ENCODE measurements at places on chromosomes 7 and 10.

DNA sequence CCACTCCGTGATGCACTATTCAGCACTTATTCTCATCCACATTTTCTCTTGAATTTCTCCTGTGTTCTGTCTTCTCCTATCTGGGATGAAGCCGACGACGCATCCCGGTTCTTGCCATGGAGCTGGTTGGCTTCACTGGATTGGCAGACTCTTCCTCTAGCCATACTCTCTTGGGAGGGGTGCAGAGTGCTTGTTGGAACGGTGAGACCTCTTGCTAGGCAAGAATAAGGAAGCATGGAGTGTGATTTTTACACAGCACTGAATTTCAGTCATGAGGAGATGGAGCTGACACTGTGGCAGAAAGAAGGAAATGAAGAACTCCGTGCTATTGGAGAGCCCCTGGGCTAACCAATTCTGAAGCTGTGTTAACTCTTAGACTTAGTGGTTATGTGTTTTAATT is 28.2 kb upstream of the ZNF32 start:
- no peak for DNase-seq

DNA sequence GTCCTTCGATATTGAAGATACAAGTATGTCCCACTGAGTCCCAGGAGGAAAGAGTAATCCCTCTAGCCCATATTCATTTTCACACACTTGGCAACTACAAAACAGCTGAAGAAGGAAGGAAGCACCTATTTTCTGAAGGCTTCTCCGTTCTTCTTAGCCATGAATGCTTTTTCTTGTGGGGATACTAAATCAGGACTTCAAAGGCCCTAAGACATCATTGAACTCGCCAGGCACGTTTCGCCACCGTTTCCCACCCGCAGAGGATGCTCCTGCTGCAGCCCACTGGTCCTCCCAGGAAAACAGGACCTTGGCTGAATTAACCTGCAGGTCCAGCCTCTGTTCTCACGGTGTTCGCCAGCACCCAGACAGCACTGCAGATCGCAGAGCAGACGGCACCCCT is 561.5 kb downstream of the DNAJB6 start:
- DNase-seq, result no peak

DNA sequence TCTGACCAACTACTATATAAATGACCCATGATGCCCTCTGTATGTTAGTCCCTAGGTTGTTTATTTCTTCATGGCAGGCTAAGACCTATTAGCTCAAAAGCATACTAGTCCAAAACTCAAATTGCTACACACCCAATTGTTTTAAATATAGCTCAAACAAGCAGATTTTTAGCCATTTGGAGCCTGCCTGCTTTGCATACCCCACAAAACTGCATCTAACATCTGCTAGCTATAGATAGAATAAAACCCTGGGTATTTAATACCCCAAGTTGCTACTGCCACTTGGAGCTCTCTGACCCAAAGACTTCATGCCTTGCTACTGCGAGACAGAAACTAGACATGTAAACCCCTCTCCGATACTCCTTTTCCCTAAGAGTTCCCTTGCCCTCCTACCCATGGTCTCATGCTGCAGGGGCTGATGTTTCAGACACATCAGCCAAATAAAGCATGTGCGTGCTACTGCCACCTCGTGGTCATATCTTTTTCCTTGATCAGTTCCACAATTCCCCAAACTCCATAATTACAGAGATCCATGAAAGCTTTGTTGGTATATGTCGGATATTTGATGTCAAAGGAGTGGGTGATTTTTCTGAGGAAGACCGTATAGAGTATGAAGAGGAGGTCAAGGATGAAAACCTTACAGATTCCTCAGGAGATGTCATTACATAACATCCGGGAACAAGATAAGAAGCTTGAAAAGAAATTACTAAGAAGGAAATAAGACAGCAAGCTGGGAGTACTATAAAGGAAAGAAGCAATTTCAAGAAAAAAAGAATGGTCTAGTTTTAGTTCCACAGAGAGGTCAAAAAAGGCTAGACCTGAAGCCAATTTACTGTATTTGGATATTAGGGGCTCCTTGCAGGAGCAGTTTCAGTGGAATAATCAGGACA is 386.6 kb downstream of the SH2D4B start:
- DNase-seq, result peak; percentile 68

GRCh38 chr10:11397980-11398580 is 213.4 kb downstream of the USP6NL start:
- no peak for DNase-seq

DNA sequence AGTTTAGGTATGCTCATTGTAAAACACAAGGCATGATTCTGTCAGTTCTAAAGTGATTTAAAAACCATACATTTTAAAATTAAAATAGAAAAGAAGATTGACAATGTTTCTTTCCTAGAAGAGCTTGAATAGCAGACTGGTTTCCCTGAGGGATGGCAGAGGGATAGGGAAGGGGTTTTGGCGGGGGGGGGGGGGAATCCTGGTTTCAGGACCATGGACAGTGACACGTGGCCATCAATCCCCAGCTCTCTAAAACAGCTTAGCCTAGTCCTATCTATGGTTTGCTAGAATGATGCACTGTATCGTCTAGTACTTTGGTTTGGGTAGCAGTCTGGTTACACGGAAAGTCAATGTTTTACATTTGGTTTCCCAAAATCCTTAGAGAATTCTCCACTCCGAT is 88.7 kb downstream of the PHYHIPL start:
- peak; percentile 57 for DNase-seq

DNA sequence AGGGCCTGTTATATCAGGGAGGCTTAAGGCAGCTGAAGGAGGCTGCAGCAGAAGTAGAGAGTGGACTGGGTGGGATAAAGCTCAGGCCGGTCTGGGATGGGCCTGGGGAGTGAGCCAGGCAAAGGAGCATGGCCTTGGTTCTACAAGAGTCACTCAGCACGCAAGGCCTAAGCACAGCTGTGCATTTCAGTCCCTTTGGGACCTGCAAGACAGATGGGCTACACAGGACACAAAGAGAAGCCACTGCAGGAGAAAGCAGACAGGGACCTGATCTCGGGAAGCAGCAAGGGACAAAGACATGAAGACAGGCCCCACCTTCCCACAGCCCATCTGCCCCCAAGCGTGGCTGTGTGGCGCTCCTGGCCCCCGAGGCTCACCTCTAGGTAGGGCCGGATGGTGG is 29.4 kb downstream of the RRP12 start:
- DNase-seq, result no peak

DNA sequence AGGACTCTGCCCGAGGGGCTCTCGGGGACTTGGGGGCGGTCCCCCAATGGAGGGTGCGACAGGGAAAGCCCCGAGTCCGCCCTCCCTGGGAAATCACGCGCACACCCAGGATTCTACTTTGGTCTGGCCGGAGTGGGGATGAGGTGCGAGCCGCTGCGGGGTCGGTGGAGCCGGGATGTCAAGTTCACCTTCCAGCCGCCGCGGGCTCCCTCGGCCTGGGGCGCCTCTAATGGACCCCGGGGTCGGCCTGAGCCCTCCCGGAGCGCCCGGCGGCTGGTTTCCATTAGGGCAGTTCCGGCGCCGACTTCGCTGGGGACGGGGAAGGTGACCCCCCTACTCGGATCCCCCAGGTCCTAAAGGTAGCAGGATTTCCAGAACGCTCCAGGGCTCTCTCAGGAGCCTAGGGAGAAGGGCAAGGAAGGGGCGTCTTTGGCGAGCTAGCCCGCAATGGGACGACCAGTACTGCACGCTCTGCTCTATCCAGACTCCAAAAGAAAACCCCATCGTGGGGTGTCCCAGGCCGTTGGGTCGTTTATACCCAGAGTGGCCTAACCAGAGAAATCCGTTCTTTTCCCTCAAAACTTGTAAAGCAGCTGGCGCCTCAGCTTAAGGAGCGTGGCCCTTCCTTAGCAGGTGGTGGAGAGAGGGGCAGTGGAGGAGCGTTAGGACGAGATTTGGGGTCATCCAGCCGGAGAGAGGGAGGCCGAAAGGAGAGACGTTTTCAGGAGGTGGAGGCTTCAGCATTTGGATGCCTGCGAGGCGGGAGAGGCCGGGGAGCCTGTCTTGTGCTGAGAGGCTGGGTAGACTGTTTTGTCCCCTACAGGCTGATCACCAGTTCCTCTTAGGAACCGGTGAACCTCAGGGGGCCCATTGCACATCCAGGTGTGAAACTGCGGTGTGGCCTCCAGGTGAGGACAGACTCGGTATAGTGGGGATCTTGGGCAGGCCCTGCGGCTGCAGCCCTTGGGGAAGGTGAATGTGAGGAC is 860 bp upstream of the WDR86 start:
- peak; percentile 69 for DNase-seq

- no peak for DNase-seq
These were observed 81.7 kb upstream of the EFCAB10 start for GRCh38 chr7:105662998-105663397.

DNA sequence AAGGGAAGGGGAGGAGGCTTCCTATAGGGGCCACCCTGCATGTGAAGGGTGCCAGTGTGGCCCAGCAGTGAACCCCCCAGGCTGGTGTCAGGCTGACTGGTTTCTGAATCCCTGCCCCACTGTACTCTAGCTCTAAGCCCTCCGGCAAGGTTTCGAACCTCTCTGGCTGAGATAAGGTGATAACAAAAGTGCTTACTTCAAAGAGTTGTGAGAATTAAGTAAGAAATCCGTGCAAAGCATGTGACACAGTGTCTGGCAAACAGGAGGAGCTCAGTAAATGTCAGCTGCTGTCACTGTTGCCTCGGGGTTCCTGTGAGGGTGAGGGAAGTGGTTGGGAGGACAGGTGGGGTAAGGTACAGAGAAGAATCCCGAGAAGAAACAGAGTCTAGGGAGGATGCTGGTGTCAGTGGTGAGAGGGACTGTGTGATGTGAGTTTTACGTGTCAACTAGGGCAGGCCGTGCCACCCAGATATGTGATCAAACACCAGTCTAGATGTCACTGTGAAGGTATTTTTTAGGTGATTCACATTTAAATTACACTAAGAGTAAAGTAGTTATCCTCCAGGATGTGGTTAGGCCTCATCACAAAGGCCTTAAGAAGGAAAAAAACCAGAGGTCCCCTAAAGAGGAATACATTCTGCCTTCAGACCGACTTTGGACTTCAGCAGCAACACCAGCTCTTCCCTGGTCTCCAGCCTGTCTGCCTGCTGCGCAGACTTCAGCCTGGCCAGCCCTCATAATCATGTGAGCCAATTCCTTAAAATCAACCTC is 64.4 kb downstream of the BPGM start:
- DNase-seq, result no peak

DNA sequence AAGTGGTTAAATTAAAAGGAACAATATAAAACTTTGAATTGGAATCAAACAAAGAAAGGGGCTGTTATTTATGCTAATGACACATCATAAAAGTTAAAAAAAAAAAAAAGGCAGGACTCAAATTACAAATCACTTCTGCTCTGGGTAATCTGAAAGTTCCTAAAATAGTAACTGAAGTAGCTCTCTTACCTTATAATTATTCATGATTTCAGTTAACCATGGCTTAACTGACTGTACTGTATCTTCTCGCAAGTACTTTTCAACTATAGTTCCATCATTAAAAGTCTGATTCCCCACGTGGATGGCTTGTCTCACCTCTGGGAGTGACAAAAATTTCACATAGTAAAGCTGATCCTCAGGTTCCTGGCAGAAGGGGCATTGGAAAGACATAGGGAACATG is 82.5 kb downstream of the CPVL start:
- DNase-seq, result no peak

- DNase-seq, result no peak
These were observed 189.3 kb downstream of the MAD1L1 start for GRCh38 chr7:2043316-2044039.

- DNase-seq, result no peak
These were observed 100.8 kb downstream of the PRTFDC1 start for GRCh38 chr10:24851629-24852028.

- DNase-seq, result no peak
These were observed 285.9 kb upstream of the ETV1 start for GRCh38 chr7:14275356-14275755.

- DNase-seq, result no peak
These were observed 301.3 kb downstream of the PHTF2 start for GRCh38 chr7:78099715-78100394.

GRCh38 chr10:52900593-52900992 is 128.0 kb upstream of the MBL2 start:
- DNase-seq, result no peak

DNA sequence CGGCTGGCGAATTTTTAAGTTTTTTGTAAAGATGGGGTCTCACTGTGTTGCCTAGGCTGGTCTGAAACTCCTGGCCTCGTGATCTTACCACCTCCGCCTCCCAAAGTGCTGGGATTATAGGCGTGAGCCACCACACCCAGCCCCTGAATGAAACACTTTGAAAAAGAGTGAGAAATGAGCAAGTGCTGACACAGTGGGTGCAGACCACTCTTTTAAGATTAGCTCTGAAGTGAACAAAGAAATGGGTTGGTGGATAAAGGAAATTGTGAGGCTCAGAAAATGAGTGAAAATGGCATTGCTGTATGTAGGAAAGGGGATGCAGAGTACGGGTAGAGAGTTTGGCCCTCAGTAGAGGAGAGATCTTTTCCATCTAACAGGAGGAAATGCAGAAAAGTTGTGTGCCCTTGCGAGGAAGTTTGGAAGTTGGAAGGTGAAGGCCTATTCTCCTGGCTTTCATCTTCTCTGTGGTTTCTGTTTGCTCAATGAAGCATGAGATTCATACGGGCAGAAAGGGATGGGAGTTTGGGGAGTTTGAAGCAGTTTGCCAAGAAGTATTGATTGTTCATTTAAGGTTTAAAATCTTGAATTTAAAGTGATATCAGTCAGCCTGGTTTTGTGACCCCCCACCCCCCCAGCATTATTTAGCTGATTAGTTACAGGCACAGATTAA is 11.0 kb downstream of the MAPK8 start:
- no peak for DNase-seq

DNA sequence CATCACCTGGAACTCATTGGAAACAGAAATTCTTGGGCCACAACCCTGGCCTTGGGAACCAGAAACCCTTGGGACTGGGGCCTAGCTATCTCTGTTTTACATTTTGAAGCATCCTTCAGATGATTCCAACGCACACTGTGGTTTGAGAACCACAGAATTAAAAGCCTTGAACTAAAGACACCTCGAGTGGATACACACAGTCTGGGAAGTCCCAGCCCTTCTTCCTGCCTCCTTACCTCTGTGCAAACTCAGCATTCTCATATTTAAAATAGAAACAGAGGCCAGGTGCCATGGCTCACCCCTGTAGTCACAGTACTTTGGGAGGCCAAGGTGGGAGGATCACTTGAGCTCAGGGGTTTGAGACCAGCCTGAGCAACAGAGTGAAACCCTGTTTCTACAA is 12.9 kb downstream of the NPFFR1 start:
- DNase-seq, result no peak

GRCh38 chr10:89398003-89398749 is 5.8 kb downstream of the IFIT1 start:
- DNase-seq, result no peak

- DNase-seq, result no peak
These were observed 839.1 kb upstream of the SORCS1 start for GRCh38 chr10:108003576-108003975.

All from ecto neural progenitor cell (in vitro differentiated cells).